ENCODE measurements at places on chromosomes 12 and 14. TPM values are rescaled to one million over a fixed set of nuclear protein-coding genes. Genes with fewer than 3 reads are reported as not detected.

DNA sequence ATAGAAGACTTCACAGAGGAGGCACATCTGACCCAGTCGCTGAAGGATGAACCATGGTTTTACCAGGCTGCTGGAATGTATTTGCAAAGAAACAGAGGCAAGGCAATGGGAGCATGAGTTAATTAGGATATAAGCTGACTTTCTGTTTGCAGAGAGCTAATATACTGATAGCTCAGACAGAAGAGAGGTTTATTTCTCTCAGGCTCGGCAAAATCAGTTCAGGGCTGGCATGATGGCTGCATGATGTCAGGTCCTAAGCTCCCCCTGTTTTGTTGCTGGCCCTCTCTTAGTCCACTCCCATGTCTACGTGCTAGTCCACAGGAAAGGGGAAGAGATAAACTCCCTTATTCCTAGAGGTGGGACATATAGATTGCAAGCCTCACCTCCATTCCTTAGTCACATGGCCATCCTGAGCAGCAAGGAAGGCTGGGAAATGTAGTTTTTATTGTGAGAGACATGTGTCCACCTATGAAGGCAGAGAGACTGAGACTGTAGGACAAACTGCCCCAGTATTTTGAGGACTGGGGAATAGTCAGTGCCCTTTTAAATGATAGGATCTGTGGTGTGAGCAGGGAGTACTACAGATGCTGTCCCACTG, 224.5 kb downstream of the VRK1 start:
- H3K36me3 ChIP-seq = no peaks in the 10 kb centered on the region
- H3K27ac ChIP-seq = no peak overlapping the region
- no peak for DNase-seq

DNA sequence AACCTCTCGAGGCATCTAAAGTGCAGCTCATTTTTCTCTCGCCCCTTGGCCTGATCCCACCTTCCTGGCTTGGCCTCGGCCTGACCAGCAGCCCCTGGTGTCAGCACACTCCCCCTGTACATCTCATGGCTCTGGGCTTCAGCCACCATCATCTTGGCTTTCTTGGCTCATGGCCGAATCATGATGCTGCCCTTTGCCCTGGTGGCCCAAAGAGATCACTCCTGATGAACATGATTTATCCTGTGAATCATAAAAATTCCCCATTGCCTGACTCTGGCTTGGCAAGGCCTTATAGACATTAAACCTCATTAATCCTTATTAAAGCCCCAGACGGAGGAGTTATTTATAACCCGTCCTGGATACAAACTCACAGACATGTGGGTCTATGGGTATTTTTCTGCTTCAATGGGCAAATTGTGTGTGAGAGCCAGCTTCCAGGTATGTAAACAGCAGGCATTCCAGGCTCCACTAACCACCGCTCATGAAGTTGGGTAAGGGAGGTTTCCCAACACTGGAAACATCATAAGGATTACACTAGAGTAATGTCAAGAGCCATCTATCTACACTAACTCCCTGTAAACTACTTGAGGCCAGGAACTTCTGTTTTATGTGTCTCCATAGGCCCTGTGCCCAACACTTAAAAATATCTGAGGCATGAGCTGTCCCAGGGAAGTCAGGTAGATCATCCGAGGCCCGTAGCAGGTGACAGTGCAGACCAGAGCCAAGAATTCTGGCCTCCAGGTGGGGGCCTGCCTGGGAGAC, 171.2 kb downstream of the TTC8 start:
- no peaks in the 10 kb centered on the region for H3K36me3 ChIP-seq
- no peaks in the 10 kb centered on the region for H3K4me1 ChIP-seq
- H3K4me3 ChIP-seq = no peak overlapping the region

DNA sequence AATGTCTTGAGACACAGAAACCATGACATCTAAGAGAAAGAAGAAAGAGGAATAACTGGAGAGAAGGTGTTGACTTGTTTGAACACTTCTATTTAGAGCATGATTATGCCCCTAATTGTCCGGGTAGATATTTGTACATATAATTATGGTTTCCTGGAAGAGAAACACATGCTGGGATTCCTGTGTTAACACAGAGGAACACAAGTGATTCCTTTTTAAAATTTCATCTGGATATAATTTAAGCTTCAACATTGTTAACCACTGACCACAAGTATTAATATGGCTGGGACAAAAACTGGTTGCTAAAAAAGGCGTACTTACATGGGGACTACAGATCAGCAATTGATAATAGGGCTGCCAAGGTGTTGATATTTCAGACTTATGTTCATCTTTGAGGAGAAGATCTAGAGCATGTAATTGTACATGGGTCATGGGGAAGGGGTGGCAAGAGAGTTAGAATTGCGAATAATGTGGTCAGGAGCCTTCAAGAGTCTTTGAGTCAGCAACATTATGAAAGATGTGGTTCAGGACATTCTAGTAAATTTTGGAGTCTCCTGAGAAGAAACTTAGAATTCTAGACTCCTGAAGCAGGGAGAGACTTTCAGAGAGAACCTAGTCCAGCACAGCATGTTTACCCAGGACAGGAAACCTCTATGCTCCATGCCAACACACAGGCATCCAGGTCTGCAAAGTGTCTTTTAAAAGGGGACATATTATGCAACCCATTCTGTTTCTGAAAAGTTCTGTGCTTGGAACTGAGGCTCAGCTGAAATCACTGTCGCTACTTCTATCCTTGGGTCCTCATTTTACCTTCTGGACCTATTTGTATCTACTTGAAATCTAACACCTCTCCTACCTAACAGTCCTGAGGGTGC, 56.5 kb downstream of the SLC38A1 start:
- DNase-seq = no peak
- H3K4me3 ChIP-seq = no peak overlapping the region
- H3K27me3 ChIP-seq = no peaks in the 10 kb centered on the region
- H3K4me1 ChIP-seq = peaks cover 7% of the 10 kb centered on the region
- no peaks in the 10 kb centered on the region for H3K36me3 ChIP-seq

GRCh38 chr12:104524034-104524832, 67.5 kb downstream of the CHST11 start:
- H3K4me3 ChIP-seq = no peak overlapping the region
- DNase-seq = no peak
- H3K27me3 ChIP-seq = no peaks in the 10 kb centered on the region
- peaks cover 6% of the 10 kb centered on the region for H3K4me1 ChIP-seq
- no peak overlapping the region for H3K27ac ChIP-seq
- H3K36me3 ChIP-seq = no peaks in the 10 kb centered on the region

DNA sequence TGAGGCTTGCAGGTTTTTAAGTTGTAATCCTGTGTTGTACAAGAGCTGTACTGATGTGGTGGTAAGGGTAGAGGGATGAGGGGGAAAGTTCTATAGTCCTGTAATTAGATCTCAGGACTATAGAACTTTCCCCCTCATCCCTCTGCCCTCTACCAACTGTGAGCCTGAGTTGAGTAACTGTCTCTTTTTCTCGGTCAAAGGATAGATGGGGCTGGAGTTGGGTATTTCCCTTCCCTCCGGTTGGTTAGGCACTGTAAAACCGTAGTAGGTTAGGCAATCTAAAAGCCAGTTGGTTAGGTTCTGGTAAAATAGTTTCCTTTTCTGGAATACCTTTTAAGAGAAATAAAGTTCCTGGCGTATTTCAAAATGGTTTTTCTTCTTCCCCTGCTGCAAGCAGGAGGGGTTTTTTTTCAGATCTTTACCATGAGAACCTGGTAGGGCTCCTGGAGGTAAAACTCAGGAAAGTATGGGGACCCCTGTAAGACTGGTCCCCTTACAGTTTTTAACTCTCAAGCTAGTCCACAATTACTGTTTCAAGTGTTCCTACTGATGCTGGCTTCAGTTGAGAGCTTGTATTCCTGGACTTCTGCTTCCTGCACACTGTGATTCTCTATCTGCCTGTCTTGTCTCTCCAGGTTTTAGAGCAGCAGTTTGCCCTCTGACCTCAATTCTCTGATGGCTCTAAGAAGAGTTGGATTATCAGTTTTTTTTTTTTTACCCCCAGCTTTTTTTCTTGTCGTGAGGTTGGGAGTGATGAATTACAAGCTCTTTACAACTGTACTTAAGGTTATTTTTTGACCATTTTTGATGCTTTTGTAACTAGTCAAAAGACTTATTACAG, 58.7 kb downstream of the FUT8 start:
- H3K27me3 ChIP-seq = no peaks in the 10 kb centered on the region
- H3K4me1 ChIP-seq = no peaks in the 10 kb centered on the region
- H3K27ac ChIP-seq = no peak overlapping the region
- H3K36me3 ChIP-seq = no peaks in the 10 kb centered on the region

GRCh38 chr14:52079239-52079959, 10.5 kb upstream of the NID2 start:
- H3K36me3 ChIP-seq = no peaks in the 10 kb centered on the region
- no peak for DNase-seq
- no peak overlapping the region for H3K27ac ChIP-seq
- no peak overlapping the region for H3K4me3 ChIP-seq
- H3K27me3 ChIP-seq = no peaks in the 10 kb centered on the region
- H3K4me1 ChIP-seq = no peaks in the 10 kb centered on the region

GRCh38 chr14:58815794-58816193, 178.0 kb downstream of the DACT1 start:
- no peak overlapping the region for H3K27ac ChIP-seq
- H3K4me1 ChIP-seq = no peaks in the 10 kb centered on the region
- no peaks in the 10 kb centered on the region for H3K36me3 ChIP-seq
- DNase-seq = no peak
- no peaks in the 10 kb centered on the region for H3K27me3 ChIP-seq

- H3K4me3 ChIP-seq = no peak overlapping the region
- no peaks in the 10 kb centered on the region for H3K27me3 ChIP-seq
- H3K36me3 ChIP-seq = no peaks in the 10 kb centered on the region
- no peaks in the 10 kb centered on the region for H3K4me1 ChIP-seq
- H3K27ac ChIP-seq = peak overlapping the region; percentile 42
These were observed 34.6 kb upstream of the EVL start for GRCh38 chr14:100030452-100031153.

DNA sequence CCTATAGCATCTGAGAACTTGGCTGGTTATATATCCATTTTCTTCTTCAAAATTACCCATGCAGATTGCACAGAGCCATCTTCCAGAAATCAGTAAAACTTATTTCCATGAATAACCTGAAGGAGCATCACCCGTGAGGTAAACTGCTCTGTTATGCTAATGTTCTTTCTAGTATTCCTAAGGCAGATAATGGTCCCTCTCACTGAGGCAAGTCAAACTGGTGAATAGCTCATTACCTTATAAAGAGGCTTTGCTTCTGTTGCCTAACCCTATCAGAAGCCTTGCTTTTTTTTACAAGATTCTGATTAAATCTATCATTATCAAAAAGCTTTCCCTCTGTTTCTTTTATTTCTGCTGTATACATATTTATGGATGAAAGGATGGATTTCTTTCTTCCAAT, 307.6 kb upstream of the FLRT2 start:
- no peaks in the 10 kb centered on the region for H3K36me3 ChIP-seq
- H3K4me1 ChIP-seq = no peaks in the 10 kb centered on the region
- H3K4me3 ChIP-seq = no peak overlapping the region
- H3K27ac ChIP-seq = no peak overlapping the region
- DNase-seq = no peak
- H3K27me3 ChIP-seq = no peaks in the 10 kb centered on the region

DNA sequence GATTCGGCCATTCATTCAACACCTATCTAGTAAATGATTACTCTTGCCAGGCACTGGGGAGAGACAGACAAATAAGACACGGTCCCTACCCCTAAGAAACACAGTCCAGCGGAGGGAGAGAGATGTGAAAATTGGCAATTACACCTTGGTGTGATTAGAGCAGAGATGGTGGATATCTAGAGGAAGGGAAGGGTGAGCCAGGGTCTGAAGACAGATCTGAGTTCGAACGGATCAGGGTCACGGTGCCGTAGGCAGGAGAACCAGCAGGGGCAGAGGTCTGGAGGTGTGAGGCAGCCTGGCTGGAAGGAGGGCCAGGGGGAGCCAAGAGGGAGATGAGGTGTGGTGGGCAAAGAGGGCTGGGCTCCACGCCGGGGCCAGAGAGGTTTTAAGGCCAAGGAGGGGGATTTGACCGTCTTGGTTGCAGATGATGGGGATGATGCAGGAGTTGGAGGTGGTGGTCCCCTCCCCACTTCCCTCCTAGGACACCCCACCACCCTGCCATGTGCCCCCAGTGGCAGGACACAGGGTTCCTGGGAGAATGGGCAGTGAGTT, 27.1 kb downstream of the FAM222A start:
- H3K36me3 ChIP-seq = no peaks in the 10 kb centered on the region
- no peaks in the 10 kb centered on the region for H3K27me3 ChIP-seq
- DNase-seq = no peak
- H3K27ac ChIP-seq = no peak overlapping the region
- no peak overlapping the region for H3K4me3 ChIP-seq

- no peaks in the 10 kb centered on the region for H3K36me3 ChIP-seq
- no peak for DNase-seq
- H3K27ac ChIP-seq = no peak overlapping the region
- no peaks in the 10 kb centered on the region for H3K27me3 ChIP-seq
- H3K4me3 ChIP-seq = no peak overlapping the region
These were observed 283.3 kb upstream of the PWP1 start for GRCh38 chr12:107402041-107403022.

- H3K4me3 ChIP-seq = no peak overlapping the region
- DNase-seq = no peak
- H3K27me3 ChIP-seq = no peaks in the 10 kb centered on the region
- no peaks in the 10 kb centered on the region for H3K36me3 ChIP-seq
- no peak overlapping the region for H3K27ac ChIP-seq
These were observed 220.3 kb downstream of the ASCL1 start for GRCh38 chr12:103177639-103178255.

DNA sequence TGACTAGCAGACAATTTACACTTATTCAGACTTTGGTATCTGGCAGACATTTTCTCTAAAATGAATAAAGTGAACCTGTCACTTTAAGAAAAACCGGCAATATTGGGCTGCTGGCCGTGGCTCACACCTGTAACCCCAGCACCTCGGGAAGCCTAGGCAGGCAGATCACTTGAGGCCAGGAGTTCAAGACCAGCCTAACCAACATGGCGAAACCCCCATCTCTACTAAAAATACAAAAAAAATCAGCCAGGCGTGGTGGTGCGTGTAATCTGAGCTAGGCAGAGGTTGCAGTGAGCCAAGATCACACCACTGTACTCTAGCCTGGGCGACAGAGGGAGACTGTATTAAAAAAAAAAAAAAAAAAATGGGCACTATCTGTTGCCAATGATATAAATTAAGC, 11.5 kb downstream of the DUSP16 start:
- H3K27me3 ChIP-seq = no peaks in the 10 kb centered on the region
- H3K27ac ChIP-seq = no peak overlapping the region
- H3K4me1 ChIP-seq = no peaks in the 10 kb centered on the region

The FBXW8 gene
- 3.3 TPM for total RNA-seq

The ALKBH1 gene
- 14.5 TPM for total RNA-seq

The TMEM30B gene
- 21.5 TPM for total RNA-seq

The LUM gene
- total RNA-seq = 133 TPM

The SMAGP gene
- 27.4 TPM for total RNA-seq

The SLC2A14 gene
- not detected for total RNA-seq

Data from ascending aorta (tissue), 2 donors.